ENCODE measurements at places on chromosomes 11 and 22. TPM values are rescaled to one million over a fixed set of nuclear protein-coding genes. Genes with fewer than 3 reads are reported as not detected.

DNA sequence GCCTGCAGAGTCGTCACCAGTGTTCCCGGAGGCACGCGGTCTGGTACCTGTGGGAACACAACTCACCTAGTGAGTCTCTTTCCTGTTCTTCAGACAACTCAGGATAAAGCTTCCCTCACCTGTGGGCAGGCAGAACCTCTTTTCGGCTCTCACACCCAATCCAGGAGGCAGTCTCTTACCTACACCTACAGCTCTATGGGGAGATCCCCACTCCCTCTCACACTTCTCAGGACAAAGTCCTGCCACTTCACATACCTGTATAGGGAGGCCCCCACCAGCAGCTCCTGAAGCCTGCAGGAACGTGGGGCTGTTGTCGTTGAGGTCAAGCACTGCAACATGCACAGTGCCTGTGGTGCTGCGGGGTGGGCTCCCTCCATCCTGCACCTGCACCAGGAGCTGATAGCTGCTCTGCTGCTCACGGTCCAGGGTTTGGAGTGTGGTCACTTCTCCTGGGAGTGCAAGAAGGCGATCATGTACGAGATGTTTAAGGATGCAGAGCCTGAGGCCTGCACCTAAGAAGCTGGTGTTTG lies 12.2 kb upstream of the TPP1 start:
- no peak for DNase-seq

DNA sequence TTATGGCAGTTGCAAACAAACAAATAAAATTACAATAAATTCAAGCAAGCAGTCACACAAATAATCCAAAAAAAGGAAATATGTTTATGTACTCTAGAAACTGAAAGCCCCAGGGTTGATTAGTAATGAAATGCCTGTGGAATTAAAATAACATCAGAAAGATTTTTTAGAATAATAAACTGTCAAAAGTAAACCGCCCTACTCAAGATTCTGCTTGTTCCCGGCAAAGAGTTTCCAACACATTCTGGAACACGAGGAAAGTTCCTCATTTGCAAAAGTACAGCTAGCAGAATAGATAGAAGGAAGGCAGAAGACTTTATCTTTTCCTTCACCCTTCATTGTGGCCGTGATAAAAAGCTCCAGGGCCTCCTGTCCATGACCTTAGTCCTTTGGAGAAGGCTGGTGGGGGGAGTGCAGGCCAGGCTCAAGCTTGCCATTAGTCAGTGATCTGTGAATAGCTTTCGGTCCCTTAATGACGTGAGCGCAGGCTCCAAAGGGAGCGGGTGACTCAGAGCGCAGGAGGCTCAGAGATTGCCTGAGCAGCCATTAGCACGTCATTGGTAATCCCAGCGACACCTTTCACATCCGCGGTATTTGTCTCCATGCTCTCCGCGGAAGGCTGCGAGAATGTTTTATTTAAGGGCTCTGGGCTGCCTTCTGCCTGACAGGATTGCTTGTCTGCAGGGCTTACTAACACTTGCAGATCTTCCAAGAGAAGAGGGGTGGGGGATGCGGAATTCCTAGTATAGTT lies 458.3 kb downstream of the METTL15 start:
- DNase-seq, result peak; percentile 19

The ASPHD2 gene
- total RNA-seq, result 8.7 TPM

The GGTLC3 gene
- total RNA-seq, result not detected

Measured in HT1080 (cell line).